Caco-2 (cell line): ENCODE measurements at places on chromosomes 1 and 21. TPM values are rescaled to one million over a fixed set of nuclear protein-coding genes. Genes with fewer than 3 reads are reported as not detected.
A peak's percentile ranks its signal among the peaks of the same experiment; 100 is the strongest.

DNA sequence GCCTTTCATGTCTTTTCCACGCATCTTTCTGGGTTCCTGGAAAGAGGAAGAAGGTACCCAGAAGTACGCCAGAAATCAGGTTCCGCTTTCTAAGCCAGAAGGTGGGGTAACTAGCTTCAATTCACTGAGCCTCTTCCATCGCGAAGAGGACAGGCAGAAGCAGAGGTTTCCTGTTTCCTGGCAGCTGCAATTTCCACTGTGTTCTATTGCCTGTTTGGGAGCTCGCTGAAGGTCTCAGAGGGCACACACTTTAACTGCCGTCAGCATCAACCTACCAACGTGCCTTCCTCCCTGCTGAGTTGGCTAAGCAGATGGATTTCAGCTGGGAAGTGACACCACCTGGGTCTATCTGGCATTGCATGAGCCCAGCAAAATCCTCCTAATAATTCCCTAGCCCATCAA is 10.0 kb downstream of the NCF2 start:
- H3K27ac ChIP-seq: no peak overlapping the region
- H3K4me1 ChIP-seq: peaks cover 9% of the 10 kb centered on the region
- H3K4me3 ChIP-seq: no peak overlapping the region

DNA sequence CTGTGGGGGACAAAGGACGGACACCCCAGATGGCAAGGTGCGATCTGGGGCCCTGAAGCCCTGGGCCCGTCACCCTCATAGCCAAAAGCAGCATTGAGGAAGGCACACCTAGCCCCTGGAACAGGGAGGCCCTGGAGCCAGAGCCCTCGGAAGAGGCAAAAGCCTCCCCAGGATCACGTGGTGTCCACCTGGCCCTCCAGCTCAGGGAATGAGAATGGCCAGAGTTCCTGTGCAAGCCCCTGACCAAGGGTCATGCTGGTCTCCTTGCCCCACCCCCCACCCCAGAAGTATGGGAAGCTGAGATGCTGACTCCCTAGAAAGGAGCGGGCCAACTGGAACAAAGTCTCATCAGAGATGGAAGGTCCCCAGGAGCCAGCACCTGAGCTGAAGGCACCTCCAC is 1.0 kb upstream of the PDZK1IP1 start:
- no peak overlapping the region for H3K4me3 ChIP-seq
- H3K27me3 ChIP-seq: no peaks in the 10 kb centered on the region
- H3K4me1 ChIP-seq: peaks cover 74% of the 10 kb centered on the region
- no peaks in the 10 kb centered on the region for H3K36me3 ChIP-seq
- peak overlapping the region; percentile 98 for H3K27ac ChIP-seq

GRCh38 chr1:244010191-244010590 is 40.9 kb upstream of the ZBTB18 start:
- no peak overlapping the region for H3K27ac ChIP-seq
- H3K4me1 ChIP-seq: no peaks in the 10 kb centered on the region

GRCh38 chr1:219385787-219386427 is 212.2 kb downstream of the LYPLAL1 start:
- no peaks in the 10 kb centered on the region for H3K36me3 ChIP-seq
- peak; percentile 72 for DNase-seq
- no peaks in the 10 kb centered on the region for H3K27me3 ChIP-seq
- H3K27ac ChIP-seq: no peak overlapping the region

- no peaks in the 10 kb centered on the region for H3K4me1 ChIP-seq
- no peak overlapping the region for H3K4me3 ChIP-seq
- H3K27ac ChIP-seq: no peak overlapping the region
- H3K36me3 ChIP-seq: no peaks in the 10 kb centered on the region
These were observed 14.9 kb downstream of the SLC30A1 start for GRCh38 chr1:211564084-211564483.

- no peaks in the 10 kb centered on the region for H3K36me3 ChIP-seq
- no peak overlapping the region for H3K27ac ChIP-seq
- H3K4me1 ChIP-seq: no peaks in the 10 kb centered on the region
- no peak overlapping the region for H3K4me3 ChIP-seq
- no peaks in the 10 kb centered on the region for H3K27me3 ChIP-seq
These were observed 34.5 kb downstream of the AADACL4 start for GRCh38 chr1:12678350-12678749.

DNA sequence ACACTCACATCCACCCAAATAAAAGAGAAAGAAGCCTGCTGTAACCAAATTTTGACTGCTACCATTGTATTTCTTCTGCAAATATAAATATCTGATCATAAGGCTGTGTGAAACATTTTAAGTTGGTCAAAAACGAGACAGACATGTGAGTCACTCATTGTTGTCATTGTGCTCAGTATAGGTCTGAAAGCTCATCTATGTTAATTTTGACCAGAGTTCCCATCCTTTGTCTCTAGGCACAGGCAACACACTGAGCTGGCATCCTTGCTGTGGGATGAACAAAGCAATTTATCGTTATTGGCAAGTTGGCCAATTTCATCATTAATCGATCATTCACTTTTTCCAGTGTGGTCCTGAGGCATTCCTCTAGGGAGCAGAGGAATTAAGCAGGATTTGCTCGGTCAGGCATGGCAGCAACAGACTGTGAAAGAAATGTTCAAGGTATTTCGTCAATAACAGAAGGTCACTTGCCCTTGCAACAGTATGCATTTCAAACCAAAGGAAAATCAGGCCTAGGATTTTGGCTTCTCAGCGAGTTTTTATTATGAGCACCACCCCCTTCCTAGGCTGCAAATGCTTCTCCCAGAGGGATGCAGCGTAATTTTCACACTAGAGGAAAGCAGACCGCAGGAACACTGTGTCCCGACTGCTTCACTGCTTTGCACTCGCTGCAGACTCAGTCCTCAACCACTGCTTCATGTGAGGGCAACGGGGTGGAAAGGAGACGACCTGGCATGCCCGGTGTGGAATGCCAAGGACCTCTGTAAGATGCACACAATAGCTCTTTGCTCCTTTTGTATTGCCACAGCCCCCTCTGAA is 87.9 kb upstream of the SMYD2 start:
- DNase-seq: no peak
- H3K27ac ChIP-seq: no peak overlapping the region
- H3K27me3 ChIP-seq: no peaks in the 10 kb centered on the region
- H3K36me3 ChIP-seq: no peaks in the 10 kb centered on the region
- H3K4me1 ChIP-seq: 0 out of 2 replicates have a peak, but pooled peaks cover 3% of the 10 kb centered on the region
- H3K4me3 ChIP-seq: no peak overlapping the region

DNA sequence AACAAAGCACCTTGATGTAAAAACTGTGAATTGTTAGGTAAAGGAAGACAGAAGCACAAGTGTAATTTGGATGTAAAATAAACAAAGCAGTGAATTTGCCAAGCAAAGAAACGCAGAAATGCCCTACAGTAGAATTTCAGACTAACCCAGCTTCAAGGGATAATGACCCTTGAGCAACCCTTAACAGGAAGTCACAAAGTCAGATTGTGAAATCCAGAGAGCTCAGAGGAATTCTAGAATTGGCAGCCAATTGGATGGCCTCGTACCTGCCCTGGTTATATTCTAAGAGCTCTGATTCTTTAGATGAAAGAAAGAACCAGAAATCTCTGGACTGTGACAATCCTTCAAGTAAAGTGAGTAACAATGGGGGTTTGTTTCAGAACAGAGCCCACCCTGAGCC is 152.7 kb upstream of the CHRM3 start:
- peaks cover 17% of the 10 kb centered on the region for H3K4me1 ChIP-seq
- DNase-seq: no peak
- no peaks in the 10 kb centered on the region for H3K36me3 ChIP-seq
- no peak overlapping the region for H3K4me3 ChIP-seq

The RIPPLY3 gene
- total RNA-seq: 0.91 and 1.2 TPM in 2 replicates

The F5 gene
- total RNA-seq: 0.50 and 0.74 TPM in 2 replicates

The LAX1 gene
- not detected in 2 replicates for total RNA-seq

The DCST1 gene
- total RNA-seq: 0.32 TPM in 1 of 2 replicates, not detected in the other

The AVPR1B gene
- total RNA-seq: not detected in 2 replicates

The GJA8 gene
- not detected in 2 replicates for total RNA-seq
